ENCODE measurements at places on chromosomes 16 and 17.
A peak's percentile ranks its signal among the peaks of the same experiment; 100 is the strongest.

GRCh38 chr17:16470265-16470664 lies 21.7 kb downstream of the LRRC75A start:
- DNase-seq: no peak

GRCh38 chr16:5188318-5188988 lies 90.9 kb upstream of the EEF2KMT start:
- no peak for DNase-seq

DNA sequence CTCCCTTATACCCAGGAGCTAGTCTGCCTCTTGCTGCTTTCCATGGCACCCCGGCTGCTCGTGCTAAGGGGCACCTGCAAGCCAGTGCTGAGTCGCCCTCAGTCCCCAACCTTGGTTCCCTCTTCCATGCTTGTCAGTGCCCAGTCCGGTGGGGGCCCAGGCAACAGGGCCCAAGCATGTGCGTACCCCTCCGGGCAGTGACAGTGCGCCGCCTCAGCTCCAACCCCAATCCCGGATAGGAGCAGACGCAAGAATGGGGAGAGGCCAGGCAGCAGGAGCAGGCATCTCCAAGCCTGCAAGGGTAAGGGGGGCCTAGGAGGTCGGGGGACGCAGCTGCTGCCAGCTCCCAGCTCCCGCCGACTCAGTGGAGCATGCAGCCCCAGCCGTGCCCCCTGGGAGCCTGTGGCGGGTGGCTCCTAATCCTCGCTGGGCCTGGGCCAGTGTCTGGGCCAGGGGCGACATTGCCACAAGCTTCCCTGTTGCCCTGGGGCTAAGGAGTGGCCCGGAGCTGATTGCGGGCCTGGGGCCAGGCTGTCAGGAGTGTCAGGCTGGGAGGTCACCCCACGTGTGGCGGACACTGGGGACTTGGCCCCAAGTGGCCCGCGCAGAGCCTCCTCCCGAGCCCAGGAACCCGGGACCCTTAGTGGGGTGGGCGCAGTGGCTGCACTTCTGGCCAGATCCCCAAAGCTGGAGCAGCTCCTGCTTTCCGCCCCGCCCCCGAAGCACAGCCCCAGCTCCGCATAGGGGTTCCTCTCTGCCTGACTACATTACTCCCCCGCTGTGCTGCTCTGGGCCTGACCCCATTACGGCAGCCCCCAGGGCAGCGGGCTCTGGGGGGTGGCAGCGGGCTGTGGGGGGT lies 9.8 kb downstream of the CPD start:
- DNase-seq: no peak

GRCh38 chr17:10739386-10739785 lies 9.6 kb upstream of the TMEM220 start:
- DNase-seq: no peak

- no peak for DNase-seq
Observed at GRCh38 chr16:55500530-55501011, 8.3 kb upstream of the LPCAT2 start.

GRCh38 chr17:75498726-75499213 lies 16.6 kb downstream of the CASKIN2 start:
- DNase-seq: no peak

DNA sequence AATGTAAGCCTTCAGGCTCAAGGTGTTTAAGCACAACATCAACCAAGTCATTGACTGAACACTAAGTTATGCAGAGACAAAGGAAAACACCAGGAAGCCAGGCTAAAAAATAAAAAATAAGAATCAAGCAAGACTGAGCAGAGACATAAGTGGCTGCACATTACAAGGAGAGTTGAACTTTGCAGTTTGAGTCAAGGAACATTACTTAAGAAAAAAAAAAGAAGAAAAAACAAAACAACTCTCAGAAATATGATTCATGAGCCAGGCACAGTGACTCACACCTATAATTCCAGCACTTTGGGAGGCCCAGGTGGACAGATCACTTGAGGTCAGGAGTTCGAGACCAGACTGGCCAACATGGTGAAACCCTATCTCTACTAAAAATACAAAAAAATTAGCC lies 168.1 kb downstream of the C16orf95 start:
- DNase-seq: no peak

DNA sequence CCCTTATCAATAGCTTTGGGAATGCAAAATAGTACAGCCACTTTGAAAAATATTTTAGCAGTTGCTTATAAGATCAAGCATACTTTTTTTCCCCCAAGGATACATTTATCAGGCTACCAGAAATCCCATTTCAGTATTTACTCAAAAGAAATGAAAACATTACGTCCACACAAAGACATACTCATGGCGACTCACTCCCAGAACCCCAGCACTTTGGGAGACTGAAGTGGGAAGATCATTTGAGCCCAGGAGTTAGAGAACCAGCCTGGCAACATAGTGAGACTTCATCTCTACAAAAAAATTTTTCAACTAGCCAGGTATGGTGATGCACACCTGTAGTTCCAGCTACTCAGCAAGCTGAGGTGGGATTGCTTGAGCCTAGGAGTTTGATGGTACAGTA lies 5.9 kb downstream of the SKA2 start:
- no peak for DNase-seq

DNA sequence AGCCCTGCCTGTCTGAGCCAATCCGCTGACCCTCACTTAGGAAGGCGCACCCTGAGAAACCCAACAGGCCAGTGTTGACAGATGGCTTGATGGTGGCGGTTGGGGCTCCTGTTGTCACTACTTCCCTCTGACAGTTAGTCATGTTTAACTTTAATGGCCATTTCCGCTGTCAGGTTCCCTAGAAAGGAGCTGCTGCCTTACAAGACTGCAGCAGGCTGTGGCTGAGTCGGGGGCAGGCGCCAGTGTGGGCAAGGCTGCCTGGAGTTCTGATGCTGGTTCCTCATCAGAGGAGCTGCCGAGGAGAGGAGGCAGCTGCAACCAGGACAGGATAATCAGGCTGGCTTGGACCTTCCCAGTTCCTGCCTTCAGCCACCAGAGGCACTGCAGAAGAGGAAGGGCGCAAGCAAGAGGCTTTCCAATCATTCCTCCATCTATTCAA lies 223.2 kb upstream of the DYNLRB2 start:
- DNase-seq: no peak

DNA sequence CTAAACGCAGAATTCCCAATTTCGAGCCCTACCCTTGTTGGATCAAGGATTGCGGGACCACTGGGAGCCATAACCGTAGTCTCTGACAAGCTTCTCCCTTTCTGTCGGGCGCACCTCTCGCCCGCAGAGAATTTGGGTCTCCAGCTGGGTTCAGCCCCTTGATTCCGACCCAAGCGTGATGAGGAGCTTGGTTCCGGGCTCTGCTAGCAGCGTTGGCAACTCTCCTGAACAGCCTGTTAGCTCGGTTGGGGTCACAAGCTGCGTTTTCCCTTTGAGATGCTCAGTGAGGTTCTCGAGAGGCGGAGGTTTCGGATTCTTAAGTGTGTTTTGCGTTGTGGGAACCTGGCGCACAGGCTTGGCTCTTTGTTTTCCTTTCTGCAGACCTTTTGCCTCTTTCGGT lies 655 bp downstream of the ATXN1L start:
- no peak for DNase-seq

GRCh38 chr16:85316944-85317343 lies 204.7 kb upstream of the CIBAR2 start:
- no peak for DNase-seq

GRCh38 chr16:11401161-11402050 lies 56.1 kb downstream of the RMI2 start:
- no peak for DNase-seq

GRCh38 chr17:78986649-78987328 lies 7.1 kb upstream of the LGALS3BP start:
- DNase-seq: no peak

- DNase-seq: no peak
Observed at GRCh38 chr16:68826652-68827051, 16.7 kb upstream of the TANGO6 start.

DNA sequence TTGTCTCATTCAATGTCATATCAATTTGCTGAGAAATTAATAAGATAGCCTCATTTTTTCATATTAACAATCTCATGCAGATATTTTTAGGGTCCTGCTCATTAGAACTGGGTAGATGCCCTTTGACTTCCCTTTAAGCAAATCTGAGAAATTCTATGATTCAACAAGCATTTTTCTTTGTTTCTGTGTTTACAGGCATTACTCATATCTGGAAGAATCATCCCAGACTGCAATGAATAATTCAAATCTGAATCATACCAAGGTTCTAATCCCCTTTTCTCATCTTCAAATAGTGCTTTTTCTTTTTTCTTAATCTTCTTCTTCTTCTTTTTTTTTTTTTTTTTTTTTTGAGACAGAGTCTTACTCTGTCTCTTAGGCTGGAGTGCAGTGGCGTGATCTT lies 69.2 kb upstream of the KIFC3 start:
- peak; percentile 50 for DNase-seq

DNA sequence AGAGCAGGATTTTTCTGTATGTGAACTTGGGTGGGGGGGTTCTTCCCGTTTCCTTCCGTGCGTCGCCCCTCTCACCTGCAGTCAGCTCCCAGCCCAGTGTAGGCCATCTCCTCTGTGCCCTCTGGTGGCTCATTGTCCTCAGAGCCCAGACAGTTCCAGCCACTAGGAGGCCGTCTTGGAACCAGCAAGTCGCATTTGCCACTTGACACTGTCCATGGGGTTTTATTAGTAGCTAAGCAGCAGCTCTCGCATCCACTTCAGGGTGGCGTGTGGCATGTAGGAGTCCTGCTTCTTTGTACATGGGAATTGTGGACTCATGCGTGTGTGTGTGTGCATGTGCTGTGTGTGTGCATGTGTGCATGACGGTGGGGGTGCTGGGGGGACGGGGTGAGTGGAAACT lies 74.0 kb downstream of the SEC14L1 start:
- no peak for DNase-seq

DNA sequence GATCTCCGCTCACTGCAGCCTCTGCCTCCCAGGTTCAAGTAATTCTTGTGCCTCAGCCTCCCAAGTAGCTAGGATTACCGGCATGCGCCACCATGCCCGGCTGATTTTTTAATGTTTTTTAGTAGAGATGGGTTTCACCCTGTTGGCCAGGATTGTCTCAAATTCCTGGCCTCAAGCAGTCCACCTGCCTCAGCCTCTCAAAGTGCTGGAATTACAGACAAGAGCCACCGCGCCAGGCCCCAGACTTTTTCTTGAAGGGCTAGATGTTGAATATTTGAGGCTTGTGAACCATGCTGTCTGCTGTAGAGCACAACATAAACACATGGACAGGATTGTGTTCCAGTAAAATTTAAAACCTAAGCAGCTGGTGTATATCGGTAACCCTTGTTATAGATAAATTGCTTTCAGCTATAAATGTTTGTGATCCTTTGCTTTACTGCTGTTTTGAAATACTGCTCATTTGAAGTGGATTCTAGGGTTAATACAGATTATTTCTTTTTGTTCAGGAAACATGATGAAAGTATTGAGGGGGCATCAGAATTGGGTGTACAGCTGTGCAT lies 12.4 kb downstream of the WSB1 start:
- no peak for DNase-seq

- peak; percentile 41 for DNase-seq
Observed at GRCh38 chr17:43578699-43579565, 32.8 kb upstream of the ETV4 start.

- no peak for DNase-seq
Observed at GRCh38 chr17:179781-180380, 1.6 kb downstream of the DOC2B start.

GRCh38 chr17:67115401-67115800 lies 71.0 kb downstream of the CACNG1 start:
- no peak for DNase-seq

- DNase-seq: no peak
Observed at GRCh38 chr16:2205967-2206313, 686 bp downstream of the MLST8 start.

- no peak for DNase-seq
Observed at GRCh38 chr17:7023576-7024401, 939 bp downstream of the BCL6B start.
